Skeletal muscle cell (primary cell): ENCODE measurements at places on chromosomes 12 and 14.

GRCh38 chr14:97369901-97370300 is 572.7 kb downstream of the VRK1 start:
- no peak for DNase-seq

DNA sequence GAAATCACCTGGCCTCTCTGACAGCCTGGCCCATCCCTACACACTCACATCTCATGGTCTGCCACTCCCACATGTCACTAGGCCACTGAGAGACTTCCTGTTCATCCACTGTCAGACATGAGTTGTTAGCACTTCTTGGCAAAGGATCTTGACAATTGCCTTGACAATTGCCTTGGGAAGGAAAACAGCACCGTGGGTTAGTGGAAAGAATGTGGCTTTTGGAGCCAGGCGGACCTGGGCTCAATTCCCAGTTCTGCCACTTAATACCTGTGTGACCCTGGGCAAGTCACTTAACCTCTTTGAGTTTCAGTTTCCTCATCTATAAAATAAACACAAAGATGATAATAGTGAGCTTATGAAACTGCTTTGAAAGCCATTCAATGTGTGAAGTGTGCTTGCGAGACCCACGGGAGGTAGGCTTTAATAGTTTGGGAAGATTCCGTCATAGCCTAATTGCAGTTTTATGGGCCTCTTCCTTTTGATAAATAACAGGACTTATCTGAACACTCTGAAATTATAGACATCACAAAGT is 250.4 kb downstream of the C12orf75 start:
- no peak for DNase-seq

DNA sequence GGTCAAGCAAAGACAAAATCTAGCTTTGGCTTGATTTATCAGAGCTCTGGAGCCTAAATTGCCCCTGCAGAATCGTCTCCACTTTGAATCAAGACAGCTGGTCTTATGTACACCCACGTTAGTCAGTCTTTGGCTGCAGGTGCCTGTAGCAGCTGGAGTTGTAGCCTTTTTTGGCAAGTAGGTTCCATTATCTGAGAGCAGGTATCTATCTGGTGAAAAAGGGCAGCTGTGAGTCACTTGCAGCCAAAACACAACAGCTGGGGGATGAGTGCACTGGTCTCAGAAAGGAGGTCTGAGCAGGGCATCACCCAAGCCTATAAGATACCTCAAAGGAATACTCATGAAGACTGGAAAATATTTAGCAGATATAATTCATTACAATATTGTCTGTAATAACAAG is 43.6 kb upstream of the KCNH5 start:
- DNase-seq, result no peak

DNA sequence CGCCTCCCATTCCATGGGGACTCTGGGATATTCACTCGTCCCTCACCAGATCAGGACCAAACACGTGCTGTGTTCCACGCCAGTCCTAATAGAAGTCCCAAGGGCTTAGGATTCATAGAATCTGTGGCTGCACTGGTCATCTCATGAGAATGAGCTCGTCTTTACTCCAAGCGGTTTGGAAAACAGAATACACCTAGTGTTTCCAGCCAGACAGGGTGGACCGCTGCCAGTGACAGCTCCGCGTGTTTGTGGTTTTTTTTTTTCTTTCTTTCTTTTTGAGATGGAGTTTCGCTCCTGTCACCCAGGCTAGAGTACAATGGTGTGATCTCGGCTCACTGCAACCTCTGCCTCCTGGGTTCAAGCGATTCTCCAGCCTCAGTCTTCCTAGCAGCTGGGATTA is 75.1 kb downstream of the GLT1D1 start:
- DNase-seq, result no peak

DNA sequence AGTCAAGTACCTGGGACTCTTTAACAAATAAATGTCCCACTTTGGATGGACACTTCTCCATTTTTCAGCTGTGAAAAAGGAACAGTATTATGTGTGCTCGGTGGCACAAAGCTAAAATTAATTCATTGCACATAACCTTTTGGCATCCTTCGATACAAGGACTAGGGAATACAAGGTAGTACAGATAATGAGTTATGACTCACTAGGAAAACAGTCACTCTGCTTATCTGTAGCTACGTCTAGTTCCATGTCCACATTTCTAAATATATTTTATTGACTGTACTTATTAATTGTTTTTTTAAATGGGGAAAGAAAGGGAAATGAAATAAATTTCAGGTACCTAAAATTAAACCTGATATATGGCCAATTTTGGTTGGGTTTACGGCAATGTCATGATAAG is 35.2 kb upstream of the RIC8B start:
- no peak for DNase-seq

DNA sequence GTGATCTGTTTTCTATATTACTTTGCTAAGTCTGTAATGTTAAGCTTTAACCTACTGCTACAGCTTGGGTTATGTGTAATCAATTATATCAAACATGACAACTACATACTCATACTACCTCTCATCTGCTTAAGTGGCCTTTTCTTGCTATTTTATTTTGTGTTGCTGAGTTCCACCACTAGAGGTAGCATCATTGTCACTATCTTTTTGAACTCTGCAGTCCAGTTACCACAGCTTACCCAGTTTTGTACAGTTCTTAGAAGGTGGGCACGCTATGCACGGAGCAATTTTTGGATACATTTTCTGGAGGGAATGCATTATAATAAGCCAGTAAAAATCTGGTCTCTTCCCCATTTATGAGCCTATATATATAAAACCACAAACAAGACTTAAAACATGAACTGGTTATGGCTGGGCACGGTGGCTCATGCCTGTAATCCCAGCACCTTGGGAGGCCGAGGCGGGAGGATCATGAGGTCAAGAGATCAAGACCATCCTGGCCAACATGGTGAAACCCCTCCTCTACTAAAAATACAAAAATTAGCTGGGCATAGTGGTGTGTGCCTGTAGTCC is 48.5 kb downstream of the SAV1 start:
- DNase-seq, result no peak

DNA sequence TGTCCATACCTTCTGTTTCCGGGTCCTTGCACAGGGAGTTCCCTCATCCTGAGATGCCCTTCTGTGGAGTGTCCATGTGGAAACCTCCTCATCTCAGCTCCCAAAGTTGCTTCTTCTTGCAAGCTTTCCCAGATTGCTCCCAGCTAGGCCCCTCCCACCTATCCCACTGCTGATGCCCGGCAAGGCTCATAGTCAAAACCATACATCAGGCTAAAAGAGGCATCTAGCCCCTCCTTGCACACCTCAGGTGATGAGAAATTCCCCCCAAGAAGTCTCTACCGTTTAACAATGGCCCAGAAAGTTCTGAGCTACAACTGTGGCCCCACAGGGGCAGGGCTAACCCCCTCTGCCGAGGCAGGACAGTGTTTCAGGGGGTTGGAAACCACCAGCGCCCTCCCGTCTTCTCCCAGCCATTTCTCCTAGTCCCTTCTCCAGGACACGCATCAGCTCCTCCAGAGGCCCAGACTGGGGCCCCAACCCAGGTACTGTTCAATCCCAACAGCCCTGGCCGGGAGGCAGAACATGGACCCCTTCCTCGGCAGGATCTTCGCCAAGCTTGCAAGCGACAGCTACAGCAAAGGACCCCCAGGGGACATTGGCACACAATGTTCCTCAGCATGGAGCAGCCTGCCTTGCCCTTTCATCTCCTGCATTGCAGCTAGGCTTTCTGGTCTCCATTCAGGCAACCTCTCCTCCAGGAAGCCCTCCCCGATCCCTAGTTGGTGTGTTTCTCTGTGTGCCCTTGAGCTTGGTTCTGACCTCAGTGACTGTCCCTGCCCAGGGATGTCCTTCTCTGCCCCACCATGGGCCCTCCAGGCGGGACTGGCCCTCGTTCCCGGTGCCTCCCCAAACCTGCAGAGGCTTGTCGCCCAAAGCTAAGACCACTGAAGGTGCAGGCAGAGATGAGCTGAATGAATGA is 4.5 kb upstream of the BEGAIN start:
- DNase-seq, result no peak

GRCh38 chr12:110371408-110372055 is 32.0 kb downstream of the ANAPC7 start:
- DNase-seq, result no peak

DNA sequence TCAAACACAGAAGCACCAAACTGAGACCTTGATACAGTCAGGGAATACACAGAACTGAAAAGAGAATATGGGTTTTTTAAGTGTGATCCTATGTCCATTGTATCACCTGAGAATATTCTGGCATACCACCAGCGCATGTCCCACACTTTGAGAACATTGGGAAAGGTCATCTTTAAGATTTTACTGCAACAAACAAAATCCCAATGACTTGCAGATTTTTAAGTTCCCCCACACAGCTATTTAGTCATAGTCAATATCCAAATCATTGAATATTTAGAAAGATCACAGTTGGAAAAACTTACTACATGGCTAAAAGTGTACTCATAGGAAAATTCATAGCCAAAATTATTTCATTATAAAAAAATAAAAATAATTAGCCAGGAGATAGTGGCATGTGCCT is 54.5 kb downstream of the TRPV4 start:
- DNase-seq, result no peak

GRCh38 chr12:30135776-30136175 is 352.0 kb upstream of the TMTC1 start:
- DNase-seq, result no peak

DNA sequence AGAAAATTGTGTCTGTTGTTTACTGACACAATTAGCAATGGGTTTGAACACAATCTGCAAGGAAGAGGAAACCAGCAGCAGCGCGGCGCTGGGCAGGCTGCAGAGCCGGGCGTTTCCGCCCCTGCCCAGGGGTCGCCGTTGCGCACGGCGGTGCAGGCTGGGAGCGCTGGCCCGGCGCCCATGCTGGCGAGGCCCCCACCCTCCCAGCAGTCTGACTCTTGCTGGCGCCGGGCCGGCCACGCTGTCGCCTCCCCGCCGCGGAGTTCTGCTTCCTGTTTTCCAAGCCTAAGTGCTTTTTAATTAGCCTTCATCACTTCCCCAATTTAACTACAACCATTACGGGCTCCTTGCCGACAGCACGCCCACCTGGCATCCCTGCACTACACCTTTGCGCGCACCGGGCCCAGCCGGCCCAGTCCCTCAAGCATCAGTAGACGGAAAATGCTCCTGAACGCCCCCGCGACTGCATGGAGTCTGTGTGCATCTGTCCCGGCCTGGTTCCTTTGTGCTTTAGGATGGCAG is 212.1 kb downstream of the GXYLT1 start:
- no peak for DNase-seq
